ENCODE measurements at places on chromosomes 16 and 17. TPM values are rescaled to one million over a fixed set of nuclear protein-coding genes. Genes with fewer than 3 reads are reported as not detected.
A peak's percentile ranks its signal among the peaks of the same experiment; 100 is the strongest.

TMEM114 gene
- not detected for total RNA-seq

DNA sequence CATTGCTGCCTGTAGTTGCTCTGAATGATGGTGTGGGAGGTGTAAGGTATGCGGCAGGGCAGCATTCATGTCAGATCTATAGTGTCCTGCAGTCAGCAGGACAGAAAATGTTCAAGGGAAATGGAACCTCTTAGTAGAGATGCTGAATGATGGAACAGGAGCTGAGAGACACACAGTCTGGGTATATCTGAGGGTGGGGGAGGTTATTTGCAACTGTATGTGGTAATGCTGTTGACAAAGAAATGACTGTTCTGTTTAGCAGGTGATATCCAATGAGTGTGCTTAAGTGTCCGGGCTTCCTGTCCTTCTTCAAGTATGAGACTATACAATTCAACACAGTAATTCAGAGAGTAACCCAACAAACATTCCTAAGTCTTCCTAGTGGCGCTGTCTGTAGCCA is 46.6 kb downstream of the STH start:
- no peaks in the 10 kb centered on the region for H3K27me3 ChIP-seq
- no peak overlapping the region for H3K27ac ChIP-seq
- H3K4me1 ChIP-seq = no peaks in the 10 kb centered on the region
- H3K4me3 ChIP-seq = no peak overlapping the region
- H3K36me3 ChIP-seq = peaks cover 10% of the 10 kb centered on the region

- H3K36me3 ChIP-seq = no peaks in the 10 kb centered on the region
- no peaks in the 10 kb centered on the region for H3K4me1 ChIP-seq
- DNase-seq = no peak
- H3K4me3 ChIP-seq = no peak overlapping the region
- peaks cover 12% of the 10 kb centered on the region for H3K27me3 ChIP-seq
These were observed 247.8 kb downstream of the XYLT1 start for GRCh38 chr16:17222871-17223401.

- DNase-seq = no peak
- H3K4me3 ChIP-seq = no peak overlapping the region
- no peaks in the 10 kb centered on the region for H3K27me3 ChIP-seq
- peak overlapping the region; percentile 82 for H3K27ac ChIP-seq
- H3K4me1 ChIP-seq = peaks cover 71% of the 10 kb centered on the region
These were observed 253.9 kb downstream of the SEC14L1 start for GRCh38 chr17:77394540-77395295.

DNA sequence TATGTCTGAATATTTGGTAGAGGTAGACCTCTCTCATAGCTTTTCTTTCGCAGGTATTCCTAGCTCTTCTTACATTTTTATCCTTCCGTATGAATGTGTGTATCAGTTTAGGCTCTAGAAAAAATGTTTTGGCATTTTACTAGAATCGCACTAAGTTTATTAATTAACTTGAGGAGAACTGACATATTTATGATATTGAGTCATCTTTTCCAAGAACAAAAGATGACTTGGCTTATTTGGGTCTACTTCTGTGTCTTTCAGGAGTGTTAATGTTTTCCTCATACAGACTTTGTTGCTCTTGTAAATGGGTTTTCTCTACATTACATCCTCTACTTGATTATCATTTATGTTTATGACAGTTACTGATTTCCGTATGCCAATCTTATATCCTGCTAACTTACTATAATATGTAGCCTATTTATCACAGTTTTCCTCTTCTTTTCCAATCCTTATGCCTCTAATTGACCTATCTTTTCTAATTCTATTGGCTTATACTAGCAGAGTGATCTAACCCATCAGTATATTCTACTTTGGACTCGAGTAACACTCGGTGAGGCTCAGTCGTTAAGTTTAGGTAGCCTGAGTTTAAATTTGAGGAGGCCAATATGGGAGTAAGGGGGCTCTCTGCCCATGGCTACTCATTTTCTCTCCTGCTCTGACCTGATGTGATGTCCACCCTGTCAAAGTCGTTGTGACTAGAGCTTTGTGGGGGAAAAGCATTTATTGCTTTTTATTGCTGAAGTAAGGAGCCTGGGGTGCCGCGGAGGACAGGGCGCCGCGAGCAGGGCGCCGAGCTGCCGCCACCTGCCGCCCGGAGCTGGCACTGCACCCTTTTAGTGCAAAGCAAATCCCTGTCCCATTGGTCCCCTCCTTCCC is 20.0 kb downstream of the ST6GALNAC1 start:
- peak overlapping the region; percentile 70 for H3K27ac ChIP-seq

DNA sequence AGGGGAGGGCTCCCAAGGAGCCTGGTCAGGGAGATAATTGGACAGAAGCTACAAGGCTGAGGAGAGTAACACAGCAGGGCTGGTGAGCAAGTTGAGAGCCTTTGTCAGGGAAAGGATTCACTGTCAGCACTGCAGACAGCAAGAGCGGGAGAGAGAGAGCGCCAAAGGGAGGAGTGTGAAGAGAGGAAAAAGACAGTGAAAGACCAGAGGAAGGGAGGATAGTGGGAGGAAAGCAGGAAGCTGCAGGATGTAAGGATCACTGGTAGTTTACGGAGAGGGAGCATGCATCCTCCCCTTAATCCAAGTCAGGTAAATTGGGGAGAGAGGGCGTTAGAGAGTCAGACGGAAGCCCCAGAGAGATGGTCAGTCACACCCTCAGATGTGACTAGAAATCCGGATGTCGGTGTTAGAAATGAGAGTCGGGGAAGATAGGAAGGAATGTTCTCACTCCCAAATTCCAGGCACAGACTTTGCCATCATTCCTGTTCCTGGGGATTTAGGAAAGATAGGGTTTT is 13.8 kb upstream of the SPOP start:
- peaks cover 7% of the 10 kb centered on the region for H3K4me1 ChIP-seq
- no peak overlapping the region for H3K27ac ChIP-seq
- H3K27me3 ChIP-seq = no peaks in the 10 kb centered on the region
- no peaks in the 10 kb centered on the region for H3K36me3 ChIP-seq
- no peak overlapping the region for H3K4me3 ChIP-seq

- H3K4me3 ChIP-seq = no peak overlapping the region
- DNase-seq = no peak
- no peaks in the 10 kb centered on the region for H3K27me3 ChIP-seq
- peaks cover 43% of the 10 kb centered on the region for H3K4me1 ChIP-seq
- peak overlapping the region; percentile 84 for H3K27ac ChIP-seq
These were observed 10.9 kb upstream of the STAT3 start for GRCh38 chr17:42399121-42399520.

GRCh38 chr16:50297301-50298074 is 31.1 kb downstream of the ADCY7 start:
- H3K27ac ChIP-seq = no peak overlapping the region
- 0 out of 2 replicates have a peak, but pooled peaks cover 2% of the 10 kb centered on the region for H3K4me1 ChIP-seq
- DNase-seq = no peak
- H3K36me3 ChIP-seq = no peaks in the 10 kb centered on the region

- H3K4me3 ChIP-seq = no peak overlapping the region
- no peak for DNase-seq
- no peaks in the 10 kb centered on the region for H3K4me1 ChIP-seq
- H3K27me3 ChIP-seq = no peaks in the 10 kb centered on the region
- H3K36me3 ChIP-seq = no peaks in the 10 kb centered on the region
- no peak overlapping the region for H3K27ac ChIP-seq
These were observed 128.6 kb downstream of the CPPED1 start for GRCh38 chr16:12675046-12675445.

DNA sequence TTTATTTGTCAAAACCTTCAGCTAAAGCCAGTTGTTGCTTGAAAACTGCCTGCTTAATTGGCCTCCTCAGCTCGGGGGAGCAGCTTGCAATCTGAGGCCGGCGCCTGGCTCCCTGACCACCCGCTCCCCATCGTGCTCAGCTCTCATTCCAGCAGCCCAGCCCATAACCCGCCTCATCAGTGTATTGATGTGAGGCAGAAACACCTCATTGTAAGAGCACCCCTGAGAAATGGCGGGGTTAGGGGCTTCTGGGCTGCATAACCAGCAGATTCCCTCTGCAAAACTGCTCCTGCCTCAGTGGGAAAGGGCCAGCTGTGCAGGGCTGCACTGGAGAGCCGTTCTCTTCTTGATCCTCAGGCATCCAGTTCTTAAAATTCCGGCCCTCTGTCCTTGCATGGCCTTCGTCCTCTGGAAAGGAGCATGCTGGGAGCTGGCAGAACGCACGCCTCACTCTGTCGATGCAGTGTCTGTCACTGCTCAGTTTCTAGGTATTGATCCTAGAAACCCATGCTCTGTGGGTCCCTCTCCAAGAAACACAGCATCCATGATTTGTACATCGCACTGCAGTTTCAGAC is 113.8 kb upstream of the CHMP6 start:
- H3K4me3 ChIP-seq = no peak overlapping the region
- H3K27ac ChIP-seq = no peak overlapping the region
- H3K4me1 ChIP-seq = 0 out of 2 replicates have a peak, but pooled peaks cover 2% of the 10 kb centered on the region
- DNase-seq = no peak

DNA sequence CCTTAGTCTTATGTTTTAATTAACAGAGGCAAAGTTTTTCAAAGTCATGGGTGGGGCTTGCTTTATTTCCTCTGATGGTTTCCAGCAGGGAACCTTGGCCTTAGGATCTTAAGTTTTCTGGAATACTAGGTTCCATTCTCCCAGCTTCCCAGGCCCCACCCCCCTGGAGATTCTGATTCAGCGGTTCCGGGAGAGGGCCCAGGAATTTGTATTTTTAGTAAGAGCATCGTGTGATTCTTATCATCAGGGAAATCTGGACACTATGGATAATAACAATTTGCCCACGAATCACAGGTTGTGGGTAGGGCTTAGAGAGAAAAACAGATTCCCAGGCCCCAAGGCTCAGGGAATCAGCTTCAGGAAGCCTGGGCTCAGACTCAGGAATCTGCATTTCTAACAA is 263.6 kb downstream of the NTN1 start:
- no peaks in the 10 kb centered on the region for H3K4me1 ChIP-seq
- H3K4me3 ChIP-seq = no peak overlapping the region
- H3K36me3 ChIP-seq = no peaks in the 10 kb centered on the region

DNA sequence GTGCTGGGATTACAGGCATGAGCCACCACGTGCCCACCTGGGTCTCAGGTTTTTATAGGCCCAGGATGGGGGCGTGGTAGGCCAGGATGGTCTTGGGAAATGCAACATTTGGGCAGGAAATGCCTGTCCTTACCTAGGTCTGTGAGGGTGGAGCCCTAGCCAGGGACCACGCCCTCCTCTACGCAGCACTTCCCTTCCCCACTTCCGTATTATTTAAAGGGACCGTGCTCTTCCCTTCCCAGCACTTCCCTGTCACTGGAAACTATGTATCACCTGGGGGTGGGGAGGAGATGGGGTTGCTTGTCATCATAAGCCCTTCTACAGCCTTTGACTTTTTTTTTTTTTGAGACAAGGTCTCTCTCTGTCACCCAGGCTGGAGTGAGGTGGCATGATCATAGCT is 238.9 kb upstream of the NLRP1 start:
- H3K27me3 ChIP-seq = no peaks in the 10 kb centered on the region
- H3K4me3 ChIP-seq = no peak overlapping the region
- H3K36me3 ChIP-seq = no peaks in the 10 kb centered on the region

DNA sequence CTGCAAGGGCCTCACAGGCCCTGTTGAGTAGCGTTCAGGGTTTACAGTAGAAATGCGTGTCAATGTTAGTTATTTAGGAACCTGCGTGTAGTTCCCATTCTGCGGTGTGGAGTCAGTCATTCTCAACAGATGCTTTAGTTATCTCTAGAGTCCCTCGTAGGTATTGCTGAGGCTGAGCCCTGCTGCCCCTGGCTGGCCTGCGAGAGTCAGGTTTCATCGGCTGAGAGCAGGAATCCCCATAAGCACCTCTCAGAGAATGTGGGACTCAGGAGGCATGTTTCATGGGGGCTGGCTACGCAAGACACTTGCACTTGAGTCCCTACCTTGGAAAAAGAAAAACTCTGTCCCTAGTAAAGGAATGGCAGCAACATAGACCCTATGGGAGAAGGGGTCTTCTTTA is 347.5 kb upstream of the ASIC2 start:
- no peak overlapping the region for H3K4me3 ChIP-seq
- H3K4me1 ChIP-seq = no peaks in the 10 kb centered on the region
- no peak overlapping the region for H3K27ac ChIP-seq
- H3K36me3 ChIP-seq = no peaks in the 10 kb centered on the region
- DNase-seq = no peak

DNA sequence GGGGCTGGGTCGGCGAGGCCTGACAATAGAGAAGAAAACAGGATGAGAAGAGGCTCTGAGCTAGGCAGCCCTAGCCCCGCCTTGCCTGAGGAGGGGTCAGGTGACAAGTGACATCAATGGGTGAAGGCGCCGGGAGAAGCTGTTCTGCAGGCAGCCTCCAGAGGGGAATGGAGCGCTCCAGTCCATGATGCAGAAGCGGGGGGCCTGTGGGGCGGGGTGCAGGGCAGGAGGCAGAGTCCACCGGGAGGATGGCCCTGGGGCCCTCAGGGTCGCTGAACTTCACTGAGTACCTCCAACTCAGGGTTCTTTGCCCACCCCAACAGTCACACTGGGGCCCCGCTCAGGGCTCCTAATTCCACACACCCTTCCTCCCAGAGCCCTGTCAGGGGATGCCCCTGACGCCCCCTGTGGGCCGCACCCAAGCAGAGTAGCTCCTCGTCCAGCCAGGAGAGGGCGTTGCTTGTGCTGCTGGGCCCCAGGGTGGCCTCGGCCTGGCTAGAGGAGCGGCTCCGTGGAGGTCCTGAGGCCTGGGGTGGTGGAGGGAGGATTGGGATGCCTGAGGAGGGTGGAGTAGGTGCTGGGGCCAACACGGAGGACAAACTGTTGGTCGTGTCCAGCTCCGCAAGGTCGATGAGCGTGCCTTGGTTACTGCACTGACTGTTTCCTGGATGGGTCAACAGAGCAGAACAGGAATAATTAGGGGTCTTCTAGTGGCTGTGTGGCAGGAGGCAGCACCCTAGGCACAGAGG is 20.8 kb downstream of the GGA3 start:
- H3K36me3 ChIP-seq = peaks cover 20% of the 10 kb centered on the region
- no peak for DNase-seq
- H3K27ac ChIP-seq = no peak overlapping the region
- H3K4me1 ChIP-seq = 0 out of 2 replicates have a peak, but pooled peaks cover 3% of the 10 kb centered on the region

Measured in Panc1 (cell line).